ENCODE measurements at places on chromosomes 16 and 17.

GRCh38 chr16:84502581-84502980 is 1.9 kb downstream of the MEAK7 start:
- DNase-seq = no peak

DNA sequence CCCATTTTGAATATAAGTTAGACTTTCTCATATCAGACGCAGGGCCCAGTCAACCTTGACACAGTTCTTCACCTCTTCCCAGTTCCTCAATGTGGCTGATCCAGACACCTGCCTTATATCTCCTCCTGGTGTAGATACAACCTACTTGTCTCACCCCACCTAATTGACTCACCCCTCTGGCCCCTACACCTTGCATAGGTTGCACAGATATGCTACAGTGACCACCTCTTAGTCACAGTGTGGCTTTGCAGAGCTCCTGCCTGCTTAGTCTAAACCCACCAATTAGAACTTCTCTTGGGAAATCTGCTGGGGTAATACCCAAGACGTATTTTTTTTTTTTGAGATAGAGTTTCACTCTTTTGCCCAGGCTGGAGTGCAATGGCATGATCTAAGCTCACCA is 16.8 kb downstream of the CHP2 start:
- no peak for DNase-seq

- no peak for DNase-seq
These were observed 74.3 kb downstream of the DNAH3 start for GRCh38 chr16:21076186-21076883.

- DNase-seq = no peak
These were observed 23.8 kb downstream of the RAP1GAP2 start for GRCh38 chr17:2819921-2820501.

- DNase-seq = no peak
These were observed 214.4 kb downstream of the C16orf78 start for GRCh38 chr16:49588026-49588425.

GRCh38 chr17:80986046-80986445 is 5.6 kb upstream of the CHMP6 start:
- DNase-seq = no peak

DNA sequence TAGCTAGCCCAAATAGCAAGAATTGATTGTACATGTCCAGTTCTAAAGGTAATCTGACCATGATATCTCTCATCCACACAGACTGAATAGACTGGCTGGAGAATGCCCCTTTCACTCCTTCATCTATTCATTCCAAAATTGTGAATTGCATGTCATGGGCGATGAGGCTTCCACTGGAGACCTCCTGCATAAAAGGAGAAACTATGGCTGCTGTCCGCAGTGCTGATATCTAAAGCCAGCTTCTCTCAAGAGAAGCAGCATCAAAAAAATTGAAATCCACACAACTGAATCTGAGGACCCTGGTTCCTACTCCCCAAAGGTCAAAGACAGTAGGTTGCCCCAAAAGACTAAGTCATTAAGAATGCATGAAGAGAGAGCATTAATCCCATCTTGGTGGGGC is 7.9 kb upstream of the SCNN1G start:
- no peak for DNase-seq

DNA sequence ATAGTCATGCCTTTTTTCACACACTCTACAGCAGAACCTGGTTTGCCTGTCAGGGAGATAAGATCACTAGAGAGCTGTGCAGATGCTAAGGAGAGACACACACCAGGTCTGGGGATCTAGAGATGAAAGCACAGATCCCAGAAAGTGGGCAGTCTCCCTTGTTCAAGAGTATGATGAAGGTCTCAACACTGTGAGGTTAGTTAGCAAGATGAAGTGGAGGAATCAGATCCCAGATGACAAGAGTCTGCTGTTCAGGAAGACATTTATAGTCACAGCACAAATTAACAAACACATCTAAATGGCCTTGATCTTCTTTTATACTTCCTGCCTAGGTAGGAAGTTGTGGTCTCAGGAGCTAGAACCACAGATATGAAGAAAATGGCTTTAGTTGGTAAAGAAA is 23.4 kb upstream of the SKAP1 start:
- DNase-seq = no peak

- DNase-seq = no peak
These were observed 65.7 kb downstream of the CENPV start for GRCh38 chr17:16287563-16288027.

DNA sequence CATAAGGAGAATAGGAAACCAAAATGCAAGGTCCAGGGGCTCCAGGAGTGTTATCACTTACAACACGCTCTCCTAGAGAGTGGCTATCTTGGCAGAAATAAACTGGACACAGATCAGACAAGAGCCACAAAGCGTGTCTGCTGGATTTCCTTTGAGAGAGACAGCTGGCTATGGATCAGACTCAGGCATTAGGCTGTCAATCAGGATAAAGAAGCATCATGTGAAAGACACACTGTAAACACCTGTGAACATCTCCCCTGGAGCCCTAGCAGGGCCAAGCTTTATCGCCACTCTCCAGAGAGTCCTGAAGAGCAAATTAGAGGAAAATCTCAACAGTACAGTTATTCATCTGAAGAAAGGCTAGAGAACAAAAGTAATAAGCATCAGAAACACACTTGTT is 26.0 kb downstream of the SYCE1L start:
- DNase-seq = no peak

DNA sequence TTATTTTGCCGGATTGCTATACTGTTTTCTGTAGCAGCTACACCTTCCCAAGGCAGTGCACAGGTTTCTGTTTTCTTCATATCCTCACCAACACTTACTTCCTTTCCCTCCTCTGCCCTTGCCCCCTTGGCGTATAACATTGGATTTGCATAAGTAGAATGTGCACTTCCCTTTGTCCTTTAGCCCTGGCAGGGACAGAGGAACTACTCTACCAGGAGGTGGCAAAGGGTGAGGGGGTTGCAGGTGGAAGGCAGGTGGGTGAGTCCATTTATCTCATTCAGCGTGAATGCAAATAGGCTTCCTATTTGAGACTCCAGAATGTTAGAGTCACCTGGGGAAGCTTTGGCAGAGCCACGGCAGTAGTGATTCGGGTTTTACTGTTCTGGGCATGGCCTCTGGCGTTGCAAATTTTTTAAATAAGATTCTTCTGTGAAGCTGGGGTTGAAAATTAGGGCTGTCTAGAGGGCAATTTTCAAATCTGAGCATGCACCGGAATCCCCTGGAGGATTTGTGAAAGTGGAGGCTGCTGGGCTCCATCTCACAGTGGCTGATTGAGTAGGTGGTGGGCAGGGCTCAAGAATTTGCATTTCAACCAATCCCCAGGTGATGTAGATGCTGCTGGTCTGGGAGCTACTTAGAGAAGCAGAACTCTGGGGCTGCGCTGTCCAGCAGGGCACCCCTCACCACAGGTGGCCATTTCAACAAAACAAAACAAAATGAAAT is 84.7 kb downstream of the PLCG2 start:
- no peak for DNase-seq

GRCh38 chr17:78010759-78011158 is 52.3 kb downstream of the TNRC6C start:
- no peak for DNase-seq

DNA sequence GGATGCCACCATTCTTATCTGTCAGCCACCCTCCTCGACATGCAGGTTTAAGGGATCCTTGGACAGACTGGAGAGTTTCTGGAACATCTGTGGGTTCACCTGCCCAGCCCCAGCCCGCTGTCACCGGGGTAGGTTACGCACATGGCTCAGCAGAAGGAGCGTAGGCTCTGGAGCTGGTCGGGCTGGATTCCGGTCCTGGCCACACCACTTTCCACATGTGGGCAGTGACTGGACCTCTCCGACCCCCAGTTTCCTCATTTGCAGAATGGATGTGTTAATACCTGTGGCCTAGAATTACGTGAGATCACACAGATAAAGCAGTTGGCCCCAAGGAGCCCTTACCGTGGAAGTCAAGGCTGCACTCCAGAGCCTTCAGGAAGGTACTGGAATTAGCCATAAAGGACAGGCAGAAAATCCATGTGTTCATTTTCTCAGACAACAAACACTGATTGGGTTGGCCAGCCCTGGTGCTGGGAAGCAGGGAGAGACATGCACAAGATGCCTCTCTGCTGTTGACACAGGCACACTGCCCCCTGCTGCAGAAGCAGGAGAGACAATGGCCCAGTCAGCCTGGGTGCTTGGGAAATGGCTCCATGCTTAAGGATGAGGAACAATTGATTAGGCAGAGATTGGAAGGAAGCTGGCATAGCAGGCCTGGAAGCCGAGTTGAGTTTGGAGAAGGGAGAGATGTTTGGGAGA is 58.8 kb downstream of the SF3B3 start:
- DNase-seq = no peak

- no peak for DNase-seq
These were observed 31.6 kb upstream of the SLC12A3 start for GRCh38 chr16:56833243-56833970.

DNA sequence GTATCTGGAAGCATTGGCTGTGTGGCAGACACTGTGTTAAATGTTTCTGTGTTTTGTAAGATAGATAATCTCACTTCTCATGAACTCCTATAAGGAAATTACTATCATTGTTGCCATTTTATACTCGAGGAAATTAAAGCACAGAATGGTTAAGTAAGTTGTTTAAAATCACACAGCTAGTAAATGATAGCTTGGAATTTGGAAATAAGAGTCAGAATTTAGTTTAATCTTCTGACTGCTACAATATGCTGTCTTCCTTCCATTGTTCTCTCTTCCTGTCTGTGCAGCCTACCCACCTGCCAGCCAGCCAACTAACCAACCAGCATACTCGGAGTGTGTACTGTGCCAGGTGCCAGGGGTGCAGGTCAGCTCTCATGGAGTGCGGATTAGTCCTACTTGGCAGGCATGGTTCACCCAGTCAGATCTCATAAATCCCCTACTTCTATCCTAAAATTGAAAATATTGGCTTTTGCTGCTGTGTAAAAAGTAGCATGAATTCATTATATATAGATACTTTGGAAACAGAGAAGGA is 79.9 kb upstream of the LGALS9 start:
- no peak for DNase-seq

GRCh38 chr17:42023524-42024349 is 3.8 kb downstream of the NKIRAS2 start:
- no peak for DNase-seq

DNA sequence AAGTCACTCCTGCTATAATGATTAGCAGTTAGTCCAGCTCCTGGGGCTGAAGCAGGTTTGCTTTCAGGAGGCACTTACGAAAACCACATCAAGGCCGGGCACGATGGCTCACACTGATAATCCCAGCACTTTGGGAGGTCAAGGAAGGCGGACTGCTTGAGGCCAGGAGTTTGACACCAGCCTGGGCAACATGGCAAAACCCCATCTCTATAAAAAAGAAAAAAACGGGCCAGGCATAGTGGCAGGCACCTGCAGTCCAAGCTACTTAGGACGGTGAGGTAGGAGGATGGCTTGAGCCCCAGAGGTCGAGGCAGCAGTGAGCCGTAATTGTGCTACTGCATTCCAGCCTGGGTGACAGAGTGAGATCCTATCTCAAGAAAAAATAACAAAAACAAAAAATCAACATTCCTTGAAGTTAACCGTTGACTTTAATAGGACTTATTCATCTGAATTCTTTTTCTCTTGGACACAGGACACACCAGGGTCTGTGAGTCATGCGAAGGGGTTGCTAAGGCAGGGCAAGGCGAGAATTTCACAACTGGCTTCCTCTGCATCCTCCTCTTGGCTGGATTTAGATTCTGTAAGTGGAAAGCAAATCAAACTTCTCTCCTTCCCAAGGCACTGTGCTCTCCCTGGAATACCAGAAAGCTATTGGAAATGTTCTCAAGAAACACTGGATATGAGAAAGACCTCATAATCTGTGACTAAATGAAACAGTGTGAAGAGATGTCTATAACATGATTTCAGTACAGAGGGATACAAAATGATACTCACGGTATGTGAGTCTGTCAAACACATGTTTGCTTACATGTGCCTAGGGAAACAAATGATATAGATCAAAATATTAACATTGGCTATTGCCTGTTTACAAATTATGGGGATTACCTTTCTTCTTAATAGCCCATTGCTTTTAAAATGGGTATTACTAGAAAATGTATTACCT is 99.5 kb downstream of the SYCE1L start:
- no peak for DNase-seq

DNA sequence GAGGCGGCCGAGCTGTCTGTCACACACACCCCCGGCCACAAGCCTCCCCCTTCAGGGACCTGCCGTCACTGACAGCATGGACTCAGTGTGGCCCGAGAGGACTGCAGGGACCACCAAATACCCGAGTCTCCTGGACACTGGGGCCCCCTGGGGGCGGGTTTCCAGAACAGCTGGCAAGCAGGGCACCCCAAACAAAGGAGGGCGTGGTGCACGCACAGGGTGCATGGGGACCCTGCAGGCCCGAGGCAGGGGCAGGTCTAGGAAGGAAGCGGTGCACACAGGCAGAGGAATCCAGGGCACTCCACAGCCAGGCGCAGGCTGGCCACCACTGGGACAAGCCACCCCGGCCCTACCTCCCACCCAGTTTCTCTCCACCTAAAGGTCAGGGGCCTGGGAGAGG is 28.7 kb upstream of the ENPP7 start:
- DNase-seq = no peak

DNA sequence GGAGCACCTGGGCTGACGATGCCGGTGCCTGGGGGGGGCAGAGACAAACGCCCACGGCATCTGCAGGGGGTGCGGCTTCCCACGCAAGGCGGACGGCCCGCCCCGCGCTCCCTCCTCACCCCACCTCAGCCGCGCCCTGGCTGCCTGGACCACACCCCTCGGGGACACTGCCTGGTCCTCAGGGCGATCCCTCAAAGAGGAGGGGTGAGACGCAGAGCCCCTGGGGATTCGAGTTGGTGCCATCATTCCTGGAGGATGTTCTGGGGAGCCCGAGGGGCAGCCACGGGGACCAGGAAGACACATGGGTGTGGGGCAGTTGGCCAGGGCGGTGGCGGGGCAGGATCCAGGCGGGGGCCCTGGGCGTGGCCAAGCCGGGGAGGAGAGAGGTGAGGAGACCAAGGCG is 3.9 kb downstream of the IGFALS start:
- no peak for DNase-seq
